ENCODE measurements at places on chromosomes 7 and 10.

DNA sequence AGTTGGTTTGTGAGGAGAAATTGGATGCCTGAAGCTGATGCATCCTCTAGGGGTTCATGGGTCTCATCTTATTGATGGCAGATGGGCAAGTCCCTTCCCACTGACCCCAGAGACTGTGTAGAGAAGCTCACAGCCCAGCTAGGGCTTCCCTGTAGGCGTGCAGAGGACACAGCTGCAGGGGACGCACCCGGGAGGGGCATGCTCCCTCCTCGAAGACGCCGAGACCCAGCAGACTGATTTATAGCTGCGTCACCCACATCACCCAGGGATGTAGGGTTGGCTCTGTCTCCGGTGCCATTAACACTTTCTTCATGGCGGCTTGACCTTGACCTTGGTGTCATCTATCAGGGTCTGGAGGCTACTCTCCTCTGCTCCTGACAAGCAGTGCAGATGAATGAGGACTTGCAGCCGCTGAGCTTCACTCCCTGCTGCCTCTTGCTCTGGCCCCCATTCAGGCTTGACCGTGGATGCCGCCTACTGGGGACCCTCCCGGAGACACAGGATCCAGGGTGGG, 549.7 kb downstream of the TCERG1L start:
- no peak for DNase-seq

DNA sequence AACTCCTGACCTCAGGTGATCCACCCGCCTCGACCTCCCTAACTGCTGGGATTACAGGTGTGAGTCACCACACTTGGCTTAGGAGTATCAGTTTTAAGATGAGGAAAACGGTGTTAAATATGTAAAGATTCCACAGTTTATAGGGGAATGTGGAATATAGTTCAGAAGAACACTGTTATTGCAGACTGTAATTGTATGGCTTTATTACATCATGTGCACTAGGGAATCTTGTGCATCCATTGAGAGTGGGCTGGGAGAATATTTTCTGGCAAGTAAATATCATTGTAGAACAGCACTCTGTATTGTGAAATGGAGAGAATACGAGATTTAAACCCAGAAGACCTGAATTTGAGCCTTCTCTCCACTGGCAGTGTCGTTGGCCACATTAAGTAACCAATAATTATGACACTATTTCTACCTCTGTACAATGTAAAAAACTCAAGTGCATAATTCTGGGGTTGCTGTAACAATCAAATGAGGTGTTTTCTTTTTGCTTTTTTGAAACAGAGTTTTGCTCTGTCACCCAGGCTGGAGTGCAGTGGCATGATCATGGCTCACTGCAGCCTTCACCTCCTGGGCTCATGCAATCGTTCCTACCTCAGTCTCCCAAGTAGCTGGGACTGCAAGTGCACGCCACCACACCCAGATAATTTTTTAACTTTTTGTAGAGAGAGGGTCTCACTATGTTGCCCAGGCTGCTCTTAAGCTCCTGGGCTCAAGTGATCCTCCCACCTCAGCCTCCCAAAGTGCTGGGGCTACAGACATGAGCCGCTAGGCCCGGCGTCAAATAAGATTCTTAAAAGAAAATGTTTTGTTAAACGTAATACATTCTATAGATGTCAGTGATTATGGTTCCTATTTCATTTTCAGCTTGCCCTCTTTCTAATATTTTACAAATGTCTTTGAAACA, 12.0 kb upstream of the PARD3 start:
- no peak for DNase-seq

DNA sequence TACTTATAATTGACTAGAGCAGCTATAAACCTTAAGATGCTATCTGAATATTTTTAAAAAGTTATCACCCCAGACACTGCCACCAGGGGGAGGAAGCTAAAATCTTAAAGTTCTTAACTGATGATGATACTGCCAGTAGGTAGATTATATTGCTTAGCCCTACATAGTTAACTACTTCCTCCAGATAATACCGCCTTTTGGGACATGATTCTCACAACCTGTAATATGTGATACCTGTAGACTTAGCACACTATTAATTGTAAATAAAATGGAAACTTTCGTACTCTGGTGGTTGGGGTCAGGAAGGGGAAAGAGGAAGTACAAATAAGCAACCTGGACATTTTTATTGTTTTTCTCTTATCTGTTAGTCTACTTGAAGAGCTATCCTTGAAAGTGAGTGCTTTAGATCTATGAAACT, 268.9 kb downstream of the ADK start:
- no peak for DNase-seq

GRCh38 chr7:99374111-99375064, at the start of gene ARPC1B:
TSS of gene ARPC1B (plus strand) at chr7:99374730. CDS start at chr7:99385715, 10,985 bp downstream.
- peak; percentile 77 for DNase-seq

- no peak for DNase-seq
These were observed 31.4 kb upstream of the CREB3L2 start for GRCh38 chr7:138033241-138033640.

- DNase-seq = peak; percentile 22
These were observed 14.0 kb downstream of the LRGUK start for GRCh38 chr7:134140889-134141867.

DNA sequence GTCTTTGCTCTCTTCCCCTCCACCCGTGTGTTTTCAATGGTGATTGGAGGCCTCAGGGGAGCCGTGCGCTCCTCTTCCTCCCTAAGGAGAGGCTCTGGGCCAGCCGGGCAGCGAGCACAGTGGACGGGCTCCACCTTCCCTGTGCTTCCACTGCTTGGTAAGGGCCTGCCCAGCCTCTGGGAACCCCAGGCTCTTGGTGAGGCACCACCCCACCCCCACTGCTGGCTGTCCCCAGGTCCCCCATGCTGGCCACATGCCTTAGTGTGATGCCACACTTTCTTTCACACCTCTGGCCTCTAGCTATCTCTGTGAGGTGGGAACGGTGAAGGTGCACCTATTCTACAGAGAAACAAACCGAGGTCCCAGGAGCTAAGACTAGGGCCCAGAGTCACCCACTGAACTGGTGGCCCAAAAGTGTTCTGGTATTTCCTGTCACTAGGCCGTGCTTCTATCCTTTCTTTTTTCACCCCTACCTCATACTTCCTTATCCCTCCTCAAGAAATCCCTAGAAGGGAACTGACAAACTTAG, 53.3 kb downstream of the UNC5B start:
- no peak for DNase-seq

DNA sequence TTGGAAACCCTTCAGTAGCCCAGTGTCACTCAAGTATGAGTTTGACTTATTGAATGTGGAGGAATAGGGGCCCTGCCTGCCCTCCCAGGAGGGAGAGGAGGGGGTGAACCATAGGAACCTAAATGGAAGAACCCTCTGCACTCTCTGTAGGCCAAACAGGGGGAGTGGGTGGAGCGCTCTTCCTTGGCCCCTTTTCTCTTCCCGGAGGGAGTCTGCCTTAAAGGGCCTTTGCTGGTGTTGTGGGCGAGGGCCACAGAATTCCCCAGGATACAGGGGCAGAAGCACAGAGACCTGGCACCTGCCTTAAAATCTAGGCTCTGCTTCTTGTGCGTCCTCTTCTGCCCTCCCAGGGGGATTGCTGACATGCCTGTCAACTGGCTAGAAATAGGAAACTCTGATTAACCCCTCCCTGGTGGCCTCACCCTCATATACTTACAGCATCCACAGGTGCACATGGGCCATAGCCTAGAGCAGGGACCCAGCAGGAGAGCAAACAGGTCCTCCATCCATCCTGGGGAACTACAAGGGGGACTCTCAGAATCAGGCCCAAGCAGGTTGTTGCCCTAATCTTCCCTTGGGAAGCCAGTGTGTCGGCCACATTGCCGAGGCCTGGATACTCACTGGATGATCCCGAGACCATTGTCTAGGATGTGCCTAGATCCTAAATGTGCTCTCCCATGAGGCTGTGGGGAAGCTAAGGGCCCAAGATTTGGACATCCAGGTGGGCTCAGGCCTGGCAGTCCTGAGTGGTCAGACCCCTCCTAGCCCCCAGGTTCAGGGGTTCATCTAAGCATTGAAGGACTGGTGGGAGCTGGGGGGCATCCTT, 3.4 kb downstream of the TRIM8 start:
- DNase-seq = no peak

GRCh38 chr7:6165075-6165474, 107.3 kb downstream of the CYTH3 start:
- no peak for DNase-seq

DNA sequence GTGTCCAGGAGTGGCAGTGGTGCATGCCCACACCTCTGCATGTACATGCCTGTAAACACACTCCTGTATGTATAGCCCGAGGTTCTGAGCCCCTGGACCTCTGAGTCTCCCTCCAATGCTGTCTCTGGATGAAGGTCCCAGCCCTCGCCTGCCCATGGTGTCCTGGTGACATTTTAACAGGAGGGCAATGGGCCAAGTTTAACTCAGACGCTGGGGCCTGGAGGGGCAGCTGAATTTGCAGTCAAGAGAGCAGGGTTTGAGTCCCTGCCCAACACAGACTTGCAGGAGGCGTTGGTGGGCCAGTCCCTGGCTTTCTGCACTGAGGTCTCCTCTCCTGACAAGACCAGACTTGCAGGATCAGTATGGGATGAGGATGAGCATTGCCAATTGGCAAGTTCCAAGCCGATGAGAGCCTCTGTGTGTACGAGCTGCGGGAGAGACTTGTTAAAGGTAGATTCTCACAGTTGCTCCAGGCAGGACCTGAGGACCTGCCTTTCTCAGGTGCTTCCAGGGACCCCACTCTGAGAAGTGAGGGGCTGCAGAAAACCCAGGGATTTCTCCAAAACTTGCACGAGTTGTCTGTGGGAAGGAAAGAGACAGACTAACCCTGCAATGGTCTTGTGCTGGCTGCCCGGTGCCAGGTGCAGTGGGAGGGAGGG, 141.9 kb downstream of the ELFN1 start:
- no peak for DNase-seq

- no peak for DNase-seq
These were observed 12.0 kb downstream of the HOXA4 start for GRCh38 chr7:27118580-27118979.

DNA sequence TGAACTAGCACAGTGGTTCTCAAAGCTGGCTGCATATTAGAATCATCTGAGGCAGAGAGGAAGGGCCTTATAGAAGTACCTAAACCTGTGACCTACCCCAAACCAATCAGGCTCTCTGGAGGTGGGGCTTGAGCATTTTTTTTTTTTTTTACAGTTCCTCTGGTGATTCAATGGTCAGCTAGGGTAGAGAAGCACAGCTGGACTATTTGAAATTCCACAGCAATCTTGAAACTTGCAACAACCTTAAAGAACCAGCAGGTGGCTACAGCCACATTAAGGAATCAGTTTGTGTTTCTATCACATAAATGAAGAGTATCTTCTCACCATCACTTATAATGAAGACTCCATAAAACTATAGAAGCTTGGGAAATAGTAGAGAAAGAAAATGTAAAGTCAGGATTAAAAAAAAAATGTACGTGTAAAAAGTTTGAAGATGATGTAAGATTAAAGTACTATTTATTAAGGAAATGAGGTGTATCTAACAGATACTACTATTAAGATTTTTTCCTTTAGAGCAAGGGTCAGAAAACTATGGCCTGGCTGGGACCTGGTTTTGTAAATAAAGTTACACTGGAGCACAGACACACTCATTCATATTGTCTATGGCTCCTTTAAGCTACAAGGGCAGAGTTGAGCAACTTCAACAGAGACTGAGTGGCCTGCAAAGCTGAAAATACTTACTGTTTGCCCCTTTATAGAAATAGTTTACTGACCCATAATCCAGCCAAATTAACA, 3.8 kb downstream of the RTKN2 start:
- DNase-seq = peak; percentile 83

DNA sequence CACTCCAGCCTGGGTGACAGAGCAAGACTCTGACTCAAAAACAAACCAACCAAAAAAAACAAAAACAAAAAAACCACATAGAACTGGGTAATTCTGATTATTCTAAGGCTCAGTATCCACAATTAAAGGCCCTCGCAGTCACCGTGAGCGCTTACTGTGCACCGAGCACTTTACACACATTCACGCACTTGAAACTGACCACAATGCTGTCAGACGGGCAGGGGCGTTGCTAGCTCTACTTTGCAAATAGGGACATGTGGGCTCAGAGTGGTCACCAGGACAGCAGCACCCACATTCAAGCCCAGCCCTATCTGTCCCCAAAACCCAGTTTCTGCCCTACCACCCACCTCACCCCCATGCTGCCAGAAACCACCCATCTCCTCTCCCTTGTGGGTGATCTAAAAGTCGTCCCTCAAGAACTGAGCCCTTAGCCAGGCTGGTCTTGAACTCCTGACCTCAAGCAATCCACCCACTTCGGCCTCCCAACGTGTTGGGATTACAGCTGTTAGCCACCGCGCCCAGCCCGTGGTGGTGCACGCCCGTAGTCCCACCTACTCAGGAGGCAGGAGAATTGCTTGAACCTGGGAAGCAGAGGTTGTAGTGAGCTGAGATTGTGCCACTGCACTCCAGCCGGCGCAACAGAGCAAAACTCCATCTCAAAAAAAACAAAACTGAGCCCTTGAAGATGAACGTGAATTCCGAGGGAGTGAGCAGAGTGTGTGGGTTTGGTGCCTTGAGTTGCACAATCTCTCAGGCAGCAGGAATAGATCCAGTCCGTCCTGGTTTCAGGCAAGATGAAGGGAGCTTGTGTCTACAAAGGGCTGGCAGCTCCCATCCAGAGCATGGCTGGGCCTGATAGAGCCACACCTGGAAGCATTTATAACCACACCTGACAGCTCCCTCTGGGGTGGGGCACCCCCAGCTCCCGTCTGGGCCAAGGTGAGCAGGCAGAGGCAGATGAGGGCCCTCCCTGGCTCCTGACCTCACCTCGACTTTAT, 5.4 kb upstream of the HSPB1 start:
- DNase-seq = peak; percentile 86

DNA sequence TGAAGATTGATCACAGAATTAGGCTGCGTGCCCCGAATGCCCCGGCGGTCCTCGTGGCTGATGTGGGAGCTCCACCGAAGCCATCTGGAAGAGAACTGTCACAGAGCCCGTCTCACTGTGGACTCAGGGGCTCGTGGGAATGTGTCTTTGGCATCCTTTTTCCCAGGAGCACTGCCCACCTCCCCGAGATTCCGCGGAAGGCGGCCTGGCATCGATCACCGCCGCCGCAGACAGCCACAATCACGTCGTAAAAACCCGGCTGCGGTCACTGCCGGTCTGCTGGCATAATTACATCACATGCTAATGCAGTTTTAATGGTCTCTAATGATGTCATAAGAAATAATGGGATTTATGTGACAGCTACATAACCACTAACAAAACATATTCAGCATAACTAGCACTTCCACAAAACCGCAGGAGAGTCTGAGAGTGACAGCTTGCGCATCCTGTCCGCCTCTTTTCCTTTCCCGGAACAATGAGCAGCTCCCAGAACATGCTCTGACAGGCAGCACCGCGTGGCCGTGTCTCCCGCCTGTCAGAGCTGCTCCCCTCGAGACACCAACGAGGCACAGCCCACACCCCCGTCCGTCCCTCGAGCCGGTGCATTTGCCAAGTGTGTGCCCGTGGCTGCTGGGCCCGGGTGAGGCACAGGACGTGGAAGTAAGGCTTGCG, 490.0 kb downstream of the PTPRN2 start:
- no peak for DNase-seq

GRCh38 chr10:121080281-121080891, 229.2 kb downstream of the WDR11 start:
- no peak for DNase-seq

DNA sequence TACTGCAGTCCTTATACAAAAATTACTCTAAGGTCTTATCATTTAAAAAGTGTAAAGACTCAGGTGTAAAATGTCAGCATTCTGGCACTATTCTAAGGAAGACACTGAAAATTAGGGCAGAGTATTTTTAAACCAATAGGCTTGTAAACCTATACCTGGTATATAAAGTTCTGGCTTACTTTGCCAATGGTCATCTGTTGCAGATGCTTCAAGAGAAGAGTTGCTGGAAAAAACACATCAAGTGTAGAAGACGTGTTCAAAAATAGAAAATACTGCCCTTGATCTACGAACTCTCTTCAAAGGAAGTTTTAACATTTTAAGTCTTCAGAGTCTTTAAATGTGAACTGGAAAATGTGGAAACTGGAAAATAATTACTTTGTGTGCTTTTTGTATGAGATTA, 23.9 kb downstream of the NT5C3A start:
- no peak for DNase-seq
